Activated CD8-positive, alpha-beta T cell treated with anti-CD3 and anti-CD28 coated beads, Interleukin-2, amount 10 ng/mL, durations not matched to agents 7 days and 5 days (primary cell): ENCODE measurements at places on chromosomes 5 and 9. TPM values are rescaled to one million over a fixed set of nuclear protein-coding genes. Genes with fewer than 3 reads are reported as not detected.

- DNase-seq: no peak
Measured at GRCh38 chr5:1887588-1888360, 5.0 kb upstream of the IRX4 start.

DNA sequence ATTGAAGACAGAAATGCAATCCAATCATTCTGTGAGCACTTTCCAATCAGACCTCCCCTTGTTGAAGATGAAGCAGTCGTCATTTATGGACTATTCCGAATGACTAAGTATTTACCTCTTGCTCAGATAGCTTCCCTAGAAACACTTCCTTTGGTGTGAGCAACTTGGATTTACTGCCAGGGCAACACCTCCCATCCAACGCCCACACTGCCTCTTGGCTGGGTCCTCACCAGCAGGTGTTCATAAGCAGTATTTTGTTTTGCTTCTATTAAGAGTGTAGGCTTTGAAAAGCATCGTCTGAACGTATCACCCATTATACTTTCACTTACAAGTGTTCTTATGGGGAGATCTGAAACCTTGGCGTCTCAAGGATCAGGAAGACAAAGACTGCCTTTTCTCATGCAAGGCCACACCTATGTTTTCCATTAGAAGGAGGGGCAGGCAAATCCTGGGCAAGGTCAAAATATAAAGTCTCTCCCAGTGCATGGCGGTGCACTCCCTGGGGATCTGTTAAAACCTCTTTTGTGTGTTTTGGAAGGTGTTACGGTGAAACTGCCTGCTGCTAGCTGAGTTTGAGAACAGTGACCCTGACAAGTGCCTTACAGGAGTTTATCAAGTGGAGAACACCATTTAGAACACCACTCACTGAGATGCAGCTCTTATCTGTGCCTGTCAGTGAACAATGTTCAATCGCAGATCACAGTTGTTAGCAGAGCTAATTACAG lies 10.6 kb upstream of the MARCHF3 start:
- no peak for DNase-seq

GRCh38 chr5:159533197-159533596 lies 202.9 kb upstream of the IL12B start:
- DNase-seq: no peak

DNA sequence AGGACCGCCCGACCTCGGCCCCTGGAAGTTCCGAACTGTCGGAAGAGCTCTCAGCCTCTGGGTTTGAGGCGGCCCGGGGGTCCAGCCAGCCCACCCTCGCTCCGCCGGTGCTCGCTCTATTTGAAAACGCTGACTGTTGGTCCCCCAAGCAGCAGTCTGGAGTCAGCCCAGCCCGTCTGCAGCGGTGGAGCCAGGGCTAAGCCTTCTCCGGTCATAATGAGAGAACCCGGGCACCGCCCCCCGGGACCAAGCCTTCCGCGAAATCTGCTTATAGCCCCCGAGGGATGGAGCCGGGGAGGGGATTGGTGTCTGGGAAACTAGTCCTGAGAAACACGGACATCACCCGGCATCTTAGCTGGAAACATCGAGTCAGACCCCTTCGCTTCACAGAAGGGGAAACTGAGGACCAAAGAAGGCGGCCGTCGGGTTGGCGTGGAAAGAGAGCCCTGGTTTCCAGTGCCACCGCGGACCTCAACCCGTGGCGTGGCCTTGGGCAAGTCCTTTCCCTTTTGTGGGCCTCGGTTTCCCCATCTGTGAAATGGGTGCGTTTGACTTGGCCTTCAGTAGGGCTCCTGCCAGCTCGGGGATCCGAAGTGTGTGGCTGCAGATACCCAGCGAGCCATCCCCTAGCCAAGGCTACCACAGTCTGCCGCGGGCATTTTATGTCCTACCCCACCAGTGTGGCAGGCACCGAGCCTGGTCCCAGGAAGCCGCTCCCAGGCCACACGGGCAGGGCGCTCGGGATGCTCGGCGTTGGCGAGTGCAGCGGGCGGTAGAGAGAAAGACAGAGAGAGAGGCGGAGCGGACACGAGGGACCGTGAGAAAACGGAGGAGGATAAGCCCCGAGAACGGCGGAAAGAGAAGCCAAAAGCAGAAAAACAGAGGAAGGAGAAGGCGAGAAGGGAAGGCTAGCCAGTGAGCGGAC lies 857 bp downstream of the ADAM19 start:
- DNase-seq: peak; percentile 44

DNA sequence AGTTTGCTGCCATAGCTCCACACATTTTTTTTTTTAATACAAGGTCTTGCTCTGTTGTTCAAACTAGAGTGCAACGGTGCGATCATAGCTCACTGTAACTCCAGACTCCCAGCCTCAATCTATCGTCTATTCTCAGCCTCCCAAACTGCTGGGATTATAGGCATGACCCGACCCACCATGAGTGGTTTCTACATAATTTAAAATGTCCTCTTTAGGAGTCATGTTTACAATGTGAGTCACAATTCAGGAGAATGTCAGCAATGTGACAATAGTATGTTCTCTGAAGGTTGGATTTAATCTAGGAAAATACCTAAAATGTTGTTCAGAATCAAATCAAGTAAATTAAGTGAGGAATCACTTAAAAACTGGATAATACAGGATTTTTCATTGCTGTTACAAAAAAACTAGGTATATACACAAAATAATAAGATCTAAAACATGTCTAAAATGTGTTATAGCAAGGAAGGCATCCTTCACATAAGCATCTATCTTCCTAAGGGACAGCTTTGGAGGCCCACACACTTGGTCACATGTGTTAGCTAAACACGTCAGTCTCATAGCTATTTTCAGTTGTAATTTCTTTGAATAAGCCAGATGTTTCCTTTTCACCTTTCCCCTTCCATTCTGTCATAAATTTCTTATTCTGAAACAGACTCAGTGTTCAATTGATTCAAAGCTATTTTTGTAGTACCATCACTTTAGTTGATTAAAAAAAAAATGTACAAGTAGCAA lies 30.0 kb upstream of the ELAVL2 start:
- no peak for DNase-seq

DNA sequence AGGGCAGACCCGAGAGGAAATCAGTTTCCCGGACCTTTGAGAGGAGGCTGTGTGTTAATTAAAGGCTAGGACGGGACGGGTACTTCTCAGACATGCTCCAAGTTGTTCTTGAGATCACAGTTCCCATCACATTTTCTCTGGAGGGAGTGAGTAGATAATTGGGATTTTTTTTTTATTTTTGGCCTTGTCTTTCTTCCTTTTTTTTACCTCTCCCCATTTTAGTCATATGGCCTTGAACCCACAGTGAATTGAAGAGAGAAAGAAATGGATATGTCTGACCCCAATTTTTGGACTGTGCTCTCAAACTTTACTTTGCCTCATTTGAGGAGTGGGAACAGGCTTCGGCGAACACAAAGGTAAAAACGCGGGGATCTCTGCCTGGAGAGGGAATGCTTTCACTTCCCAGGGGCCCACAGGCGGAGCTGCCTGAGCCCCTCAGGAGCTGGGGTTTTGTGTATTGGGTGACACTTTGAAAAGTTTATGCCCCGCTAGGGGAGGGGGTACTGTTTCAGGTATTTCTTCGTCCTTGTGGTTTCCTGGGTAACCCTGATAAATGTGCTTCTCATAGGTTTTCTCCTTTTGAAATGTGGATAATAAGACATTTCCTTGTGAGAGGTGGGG lies 191.8 kb downstream of the CD180 start:
- DNase-seq: no peak

- no peak for DNase-seq
Measured at GRCh38 chr5:9604416-9604815, 25.7 kb downstream of the TAS2R1 start.

DNA sequence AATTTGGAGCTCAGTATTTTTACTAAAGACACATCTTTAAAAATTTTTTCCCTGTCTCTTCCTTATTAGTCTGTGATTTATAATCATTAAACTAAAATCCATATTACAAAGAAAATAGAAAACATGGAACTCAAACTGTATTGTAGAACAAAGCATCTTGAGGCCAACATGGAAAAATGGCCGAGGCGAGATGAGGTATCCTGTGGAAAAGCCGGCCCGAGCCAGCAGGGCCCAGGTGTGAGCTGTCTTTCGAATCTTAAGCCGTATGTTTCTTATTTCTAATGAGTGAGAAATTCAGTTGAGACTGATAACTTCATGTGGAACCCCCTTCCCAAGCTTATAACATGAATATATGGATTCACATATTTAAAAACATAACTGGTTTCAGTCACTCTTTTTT lies 170.4 kb upstream of the OTULINL start:
- DNase-seq: no peak

GRCh38 chr5:52928689-52929088 lies 60.5 kb upstream of the ITGA2 start:
- DNase-seq: no peak

DNA sequence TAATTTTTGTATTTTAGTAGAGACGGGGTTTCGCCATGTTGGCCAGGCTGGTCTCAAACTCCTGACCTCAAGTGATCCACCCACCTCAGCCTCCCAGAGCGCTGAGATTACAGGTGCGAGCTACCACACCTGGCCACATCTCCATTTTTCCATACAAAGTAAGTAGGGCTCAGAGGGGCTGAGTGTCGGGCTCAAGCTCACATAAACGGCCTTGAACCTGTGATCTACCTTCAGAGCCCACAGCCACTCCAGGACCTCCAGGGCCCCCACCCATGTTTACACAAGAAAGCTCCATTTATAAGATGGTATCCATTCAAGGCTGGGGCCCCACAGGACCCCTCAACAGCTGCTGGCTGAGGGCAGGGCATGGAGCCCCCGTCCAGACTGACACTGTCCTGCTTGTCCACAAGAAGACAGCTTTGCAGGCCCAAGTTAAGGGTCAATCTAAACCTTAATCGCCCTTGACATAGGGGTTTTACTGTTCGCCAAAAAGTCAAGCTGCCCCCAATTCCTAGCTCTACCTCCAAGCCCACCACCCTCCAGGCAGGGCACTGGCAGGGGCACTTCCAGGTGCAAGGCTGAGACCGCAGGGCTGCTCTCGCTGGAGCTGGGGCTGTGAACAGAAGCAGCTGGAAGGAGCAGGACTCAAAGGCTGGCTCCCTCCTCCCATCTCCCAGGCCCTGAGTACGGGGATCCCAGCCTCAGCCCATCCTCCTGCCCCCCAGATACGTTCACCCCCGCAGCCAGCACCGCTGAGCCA lies 18.9 kb downstream of the FAM78A start:
- DNase-seq: no peak

GRCh38 chr9:15512204-15512603 lies 1.4 kb upstream of the PSIP1 start:
- DNase-seq: no peak

GRCh38 chr9:133103183-133103986 lies 17.7 kb downstream of the RALGDS start:
- peak; percentile 60 for DNase-seq

DNA sequence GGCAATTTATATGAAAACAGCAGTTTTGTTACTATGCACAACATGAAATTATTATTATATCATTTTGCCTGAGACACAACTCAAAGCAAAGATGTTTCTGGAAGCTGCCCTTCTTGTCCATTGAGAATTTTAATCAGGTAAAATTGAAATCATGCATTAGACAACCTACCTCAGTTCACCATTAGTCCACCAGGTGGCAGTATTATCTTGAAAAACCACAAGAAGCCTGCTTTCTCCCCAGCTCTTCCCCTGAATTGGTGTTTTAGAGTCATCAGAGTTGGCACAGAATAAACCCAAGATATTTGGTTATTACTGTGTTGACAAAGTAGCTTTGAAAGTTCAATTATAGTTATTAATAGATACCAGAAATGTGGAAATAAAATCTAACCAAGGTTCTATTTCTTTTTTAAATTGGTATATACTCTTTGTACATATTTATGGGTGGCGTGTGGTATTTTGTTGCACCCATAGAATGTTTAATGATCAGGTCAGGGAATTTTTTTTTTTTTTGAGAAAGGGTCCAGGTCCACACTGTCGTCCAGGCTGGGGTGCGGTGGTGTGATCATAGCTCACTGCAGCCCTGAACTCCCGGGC lies 25.7 kb downstream of the UTP15 start:
- DNase-seq: peak; percentile 75

GRCh38 chr5:124372457-124372856 lies 374.0 kb downstream of the ZNF608 start:
- no peak for DNase-seq

DNA sequence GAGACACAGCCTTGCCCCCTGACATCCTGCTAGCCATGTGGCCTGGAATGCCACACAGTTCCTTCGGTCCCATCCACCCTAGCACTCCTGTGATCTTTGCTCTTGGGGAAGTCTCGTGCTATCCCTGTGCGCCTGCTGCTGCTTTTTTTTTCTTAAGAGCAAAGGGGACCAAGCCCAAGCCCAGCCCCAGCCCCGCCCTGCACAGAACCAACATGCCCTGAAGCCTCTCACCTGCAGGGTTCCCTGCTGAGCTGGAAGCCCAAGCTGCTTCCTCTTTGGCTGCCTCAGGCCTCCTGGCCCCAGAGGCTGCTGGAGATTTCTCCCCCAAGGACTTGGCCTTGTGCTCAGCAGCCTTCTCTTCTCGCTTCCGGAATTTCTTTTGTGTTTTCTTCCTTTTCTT lies 1.8 kb downstream of the SURF6 start:
- no peak for DNase-seq

GRCh38 chr9:96084331-96084734 lies 208.8 kb downstream of the ERCC6L2 start:
- DNase-seq: no peak

DNA sequence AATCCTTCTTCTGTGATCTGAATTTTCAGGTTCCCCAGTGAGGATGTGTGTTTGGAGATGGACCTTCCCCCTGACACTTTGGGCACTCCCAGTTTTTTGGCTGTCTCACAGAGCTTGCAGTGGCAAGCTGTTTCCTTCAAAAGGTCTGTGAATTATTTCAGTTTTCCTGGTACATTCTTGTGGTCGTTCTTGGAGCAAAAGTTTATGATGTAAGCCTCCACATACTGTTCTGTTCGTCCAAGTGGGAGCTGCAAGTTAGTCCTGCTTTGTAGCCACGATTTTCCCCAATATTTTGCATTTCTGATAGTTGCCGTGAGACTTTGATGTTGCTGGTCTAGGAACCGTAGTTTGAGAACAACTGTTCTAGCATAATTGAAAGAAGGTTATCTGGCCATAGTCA lies 88.3 kb downstream of the MTAP start:
- no peak for DNase-seq

- peak; percentile 67 for DNase-seq
Measured at GRCh38 chr5:174910245-174910737, 185.9 kb downstream of the MSX2 start.

DNA sequence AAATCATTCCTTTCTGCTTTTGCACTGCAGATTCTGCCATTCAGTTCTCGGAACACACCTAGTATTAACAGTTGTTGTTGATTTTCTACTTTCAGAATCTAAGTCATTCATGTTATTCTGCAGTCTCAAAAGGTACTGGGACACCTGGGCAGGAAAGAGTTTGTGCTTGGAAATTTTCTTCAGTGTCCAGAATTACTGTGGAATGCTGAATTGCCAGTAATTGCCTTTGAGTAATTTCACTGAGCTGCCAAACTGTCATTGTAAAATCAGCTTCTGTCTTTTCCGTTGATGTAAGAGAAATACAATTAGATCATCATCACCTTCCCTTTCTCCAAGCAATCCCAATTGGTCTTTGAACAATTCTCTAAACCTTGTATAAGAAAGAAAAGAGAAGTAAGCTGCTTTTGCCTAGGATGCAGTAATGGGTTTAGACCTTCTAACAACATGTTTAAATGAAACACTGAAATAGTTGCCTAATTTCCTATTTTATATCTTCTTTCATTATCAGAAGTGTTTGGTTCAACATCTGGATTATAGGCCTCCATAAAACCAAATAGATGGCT lies 75.7 kb upstream of the TGFBR1 start:
- no peak for DNase-seq

Gene SOHLH1
- total RNA-seq: not detected

Gene ANKRD55
- 0.37 TPM for total RNA-seq

Gene IFNA13
- not detected for total RNA-seq

Gene IFNB1
- total RNA-seq: not detected

Gene PRRT1B
- not detected for total RNA-seq

Gene PPP3R2
- not detected for total RNA-seq

Gene SVEP1
- total RNA-seq: not detected

Gene ZFP62
- 25.3 TPM for total RNA-seq
